ENCODE measurements at places on chromosomes 12 and 14.

DNA sequence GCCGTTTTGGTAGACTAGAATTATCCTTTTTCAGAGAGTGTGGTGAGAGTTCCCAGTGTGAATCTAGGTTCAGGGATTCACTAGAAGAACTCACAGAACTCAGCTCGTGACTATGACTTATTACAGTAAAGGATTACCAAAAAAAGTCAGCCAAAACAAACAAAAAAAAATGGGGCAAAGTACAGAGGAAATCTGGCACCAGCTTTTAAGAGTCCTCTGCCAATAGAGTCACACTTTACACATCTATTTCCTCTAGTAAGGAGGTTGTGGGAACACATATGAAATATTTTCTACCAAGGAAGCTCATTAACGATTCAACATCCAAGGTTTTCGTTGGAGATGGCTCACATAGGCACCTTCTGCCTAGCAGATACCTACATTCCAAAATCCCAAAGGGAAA lies 28.2 kb downstream of the TSPAN19 start:
- no peak for DNase-seq

DNA sequence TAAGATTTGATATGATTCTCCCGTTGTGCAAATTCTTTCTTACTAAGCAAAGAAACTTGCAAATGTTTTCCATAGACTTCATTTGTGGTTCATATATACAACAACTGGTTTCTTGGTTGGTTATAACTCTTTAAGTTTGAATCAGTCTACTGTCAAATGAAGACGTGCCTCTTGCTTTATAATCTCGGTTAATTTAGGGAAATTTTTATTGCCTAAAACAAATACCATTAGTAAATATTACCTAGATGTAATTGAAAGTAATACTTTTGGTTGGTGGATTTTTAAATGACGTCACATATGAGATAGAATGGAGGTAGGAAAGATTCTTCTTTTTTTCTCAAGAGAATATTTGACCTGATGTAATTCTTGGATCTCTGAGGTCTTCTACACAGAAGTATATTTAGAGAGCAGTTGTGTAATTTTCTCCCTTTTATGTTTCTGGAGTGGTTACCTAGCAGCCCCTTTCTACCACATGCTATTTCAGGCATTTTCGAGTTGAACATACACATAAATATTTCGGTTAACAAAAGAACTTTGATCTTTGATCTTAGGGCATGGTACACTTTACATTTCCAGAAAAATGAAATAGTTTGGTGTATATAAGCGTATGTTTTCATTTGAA lies 1.7 kb downstream of the ATF7IP start:
- no peak for DNase-seq

DNA sequence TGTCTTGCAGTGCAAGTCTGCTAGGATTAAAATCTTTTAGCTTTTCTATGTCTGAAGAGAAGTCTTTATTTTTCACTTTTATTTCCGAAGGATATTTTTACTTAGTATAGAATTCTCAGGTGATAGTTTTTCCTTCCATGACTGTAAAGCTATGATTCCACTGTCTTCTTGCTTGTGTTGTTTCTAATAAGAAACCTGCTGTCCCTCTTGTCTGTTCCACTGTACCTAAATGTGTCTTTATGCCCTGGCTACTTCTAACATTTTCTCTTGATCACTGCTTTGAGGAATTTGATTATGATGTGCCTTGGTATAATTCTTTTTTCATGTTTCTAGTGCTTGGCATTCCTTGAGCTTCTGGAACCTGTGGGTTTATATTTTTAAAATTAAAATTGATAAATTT lies 228.7 kb downstream of the CACNA1C start:
- no peak for DNase-seq

GRCh38 chr12:80838708-80839107 lies 99.0 kb downstream of the LIN7A start:
- DNase-seq, result no peak

GRCh38 chr14:31968107-31968810 lies 108.8 kb upstream of the ARHGAP5 start:
- no peak for DNase-seq

GRCh38 chr12:100360450-100360849 lies 3.6 kb downstream of the SLC17A8 start:
- DNase-seq, result no peak

DNA sequence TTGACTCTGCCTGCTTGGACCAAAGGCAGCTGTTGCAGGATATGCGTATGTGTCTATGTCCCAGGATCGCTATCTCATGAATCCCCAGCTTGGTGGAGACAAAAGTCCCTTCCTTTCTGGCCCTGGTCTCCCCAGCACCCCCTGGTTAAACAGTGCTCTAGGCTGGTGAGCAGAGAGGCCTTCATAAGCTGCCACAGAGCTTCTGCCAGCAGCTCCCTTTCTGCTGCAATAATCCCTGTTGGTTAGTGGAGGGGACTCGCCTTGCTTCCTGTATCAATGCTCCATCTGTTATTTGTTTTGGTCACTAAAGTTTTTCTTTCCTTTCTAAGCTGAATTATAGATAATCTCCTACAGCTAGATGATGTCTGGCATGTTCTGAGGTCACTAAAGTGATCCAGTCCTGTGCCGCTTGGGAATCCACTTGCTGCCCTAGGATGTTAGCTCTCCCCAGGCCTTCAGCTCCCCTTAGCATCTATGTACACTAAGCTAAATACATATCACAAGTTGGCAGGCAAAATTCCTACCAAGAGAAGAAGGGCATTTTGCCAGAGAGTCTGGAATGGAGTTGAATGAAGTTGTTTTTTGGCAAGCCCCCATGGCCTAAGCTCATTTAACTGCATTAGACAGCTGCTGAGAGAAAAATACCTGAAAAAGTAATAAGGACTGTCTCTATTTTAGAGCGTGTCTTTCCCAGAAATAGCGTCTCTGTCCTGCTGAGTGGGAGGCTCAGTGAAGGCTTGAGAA lies 47.8 kb downstream of the RDH12 start:
- no peak for DNase-seq

- no peak for DNase-seq
These were observed 26.5 kb upstream of the POC1B start for GRCh38 chr12:89552376-89552775.

- DNase-seq, result no peak
These were observed 17.8 kb downstream of the PITPNM2 start for GRCh38 chr12:123132951-123133619.

DNA sequence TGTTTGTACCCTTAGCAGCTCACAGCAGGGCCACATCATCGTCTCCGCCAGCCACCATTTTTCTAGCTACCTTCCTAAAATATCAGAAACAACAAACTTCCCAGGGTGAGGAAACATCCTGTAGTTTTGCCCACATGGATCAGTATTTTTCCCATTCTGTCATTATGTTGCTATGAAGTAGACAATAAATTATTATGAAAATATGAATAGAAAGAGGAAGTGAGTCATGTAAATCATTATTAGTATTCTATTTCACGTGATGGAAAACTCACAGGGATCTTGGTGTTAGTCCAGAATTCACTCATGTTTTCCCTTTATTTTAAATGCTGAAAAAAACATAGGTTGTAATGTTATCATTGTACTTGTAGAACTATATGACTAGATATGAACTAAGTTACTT lies 319.4 kb downstream of the SYT1 start:
- no peak for DNase-seq

DNA sequence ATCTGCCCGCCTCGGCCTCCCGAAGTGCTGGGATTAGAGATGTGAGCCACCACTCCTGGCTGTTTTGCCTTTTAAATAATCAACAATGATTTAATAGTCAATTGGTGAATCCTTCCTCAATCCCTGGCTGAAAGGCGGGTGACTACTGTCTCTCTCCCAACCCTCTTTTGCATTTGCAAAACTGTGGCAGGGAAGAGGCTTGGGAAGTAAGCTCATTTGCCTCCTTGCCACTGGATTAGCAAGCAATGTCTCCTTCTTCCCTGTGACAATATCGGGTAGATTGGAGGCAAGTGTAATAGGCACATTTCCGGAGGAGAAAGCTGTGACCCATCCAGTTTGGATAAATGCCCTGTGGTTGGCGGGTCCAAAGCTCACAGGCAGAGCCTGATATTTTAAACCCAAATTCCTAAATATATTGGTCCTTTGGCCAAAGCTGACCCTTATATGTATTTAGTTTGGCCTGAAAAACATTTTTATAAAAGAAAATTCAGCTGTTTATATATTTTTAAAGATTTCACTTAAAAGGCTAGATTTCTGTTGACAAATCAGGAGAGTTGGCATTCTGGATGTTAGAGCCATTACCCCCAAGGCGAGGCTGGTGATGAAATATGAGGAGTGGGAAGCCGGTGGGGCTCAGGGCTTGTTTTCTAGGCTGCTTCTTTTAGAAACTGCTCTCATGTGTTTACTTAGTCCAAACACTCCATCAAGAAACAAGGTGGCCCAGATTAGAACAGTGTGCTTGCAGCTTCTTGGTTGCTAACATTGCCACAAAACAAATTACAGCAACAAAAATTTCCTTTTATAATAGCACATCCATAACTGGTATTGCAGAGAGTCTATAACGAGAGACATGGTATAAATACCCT lies 646.9 kb upstream of the TMEM132C start:
- no peak for DNase-seq

- no peak for DNase-seq
These were observed 332.4 kb upstream of the PRICKLE1 start for GRCh38 chr12:42921741-42922504.

- no peak for DNase-seq
These were observed 5.3 kb downstream of the BRI3BP start for GRCh38 chr12:124998705-124999104.

DNA sequence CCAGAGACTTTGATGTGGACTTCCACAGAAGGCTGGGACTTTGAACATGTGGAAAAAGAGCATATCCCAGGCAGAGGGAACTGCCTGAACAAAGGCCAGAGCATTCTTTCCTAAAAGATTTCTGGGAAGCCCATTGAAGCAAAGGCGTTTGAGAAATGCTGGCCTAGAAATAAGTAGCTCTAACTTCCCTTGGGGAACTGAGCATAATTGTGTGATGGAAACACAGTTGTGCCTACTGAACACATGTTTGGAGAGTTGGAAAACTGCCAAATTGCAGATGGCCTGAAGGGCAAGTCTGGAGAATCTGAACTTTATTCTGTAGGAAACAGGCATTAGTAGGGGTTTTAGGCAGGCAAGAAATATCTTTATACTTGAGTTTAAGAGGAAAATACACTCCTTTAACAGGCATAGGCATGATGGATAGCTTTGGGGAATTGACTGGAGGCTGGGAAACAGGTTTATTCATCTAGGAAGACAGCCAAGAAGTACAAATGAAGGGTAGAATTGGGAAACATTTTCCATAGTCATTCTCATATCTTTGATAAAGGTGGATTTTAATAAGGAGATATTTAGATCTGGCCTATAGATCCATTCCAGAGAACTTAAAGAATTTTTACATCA lies 134.1 kb downstream of the TPH2 start:
- no peak for DNase-seq

GRCh38 chr14:63205044-63205575 lies 867 bp downstream of the RHOJ start:
- no peak for DNase-seq

All from neural crest cell (in vitro differentiated cells).